Activated CD8-positive, alpha-beta memory T cell treated with anti-CD3 and anti-CD28 coated beads for 1 hour (primary cell): ENCODE measurements at places on chromosomes 12 and 14.

- DNase-seq: no peak
These were observed 38.5 kb upstream of the CRACR2A start for GRCh38 chr12:3791256-3791874.

- DNase-seq: no peak
These were observed 158.0 kb downstream of the ETV6 start for GRCh38 chr12:11807458-11807857.

DNA sequence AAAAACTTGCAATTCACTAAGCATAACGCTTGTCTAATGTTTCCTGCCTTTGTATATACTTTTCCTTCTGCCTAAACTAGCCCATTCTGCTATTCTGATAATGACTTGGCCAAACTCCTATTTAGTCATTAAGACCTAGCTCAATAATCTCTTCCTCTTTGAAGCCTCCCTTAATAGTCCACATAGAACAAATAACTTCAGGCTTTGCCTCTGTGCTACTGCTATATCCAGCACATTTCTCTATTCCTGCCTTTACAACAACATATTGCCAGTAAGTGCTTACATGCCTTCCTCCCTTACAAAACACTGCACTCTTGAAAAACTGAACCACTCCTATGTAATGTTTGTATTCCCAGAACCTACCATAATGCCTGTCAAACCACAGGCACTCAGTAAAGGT is 13.8 kb downstream of the PRICKLE1 start:
- DNase-seq: no peak

- DNase-seq: no peak
These were observed 114.2 kb upstream of the EEA1 start for GRCh38 chr12:93043192-93043876.

- no peak for DNase-seq
These were observed 5.6 kb upstream of the SPPL3 start for GRCh38 chr12:120909633-120910298.

DNA sequence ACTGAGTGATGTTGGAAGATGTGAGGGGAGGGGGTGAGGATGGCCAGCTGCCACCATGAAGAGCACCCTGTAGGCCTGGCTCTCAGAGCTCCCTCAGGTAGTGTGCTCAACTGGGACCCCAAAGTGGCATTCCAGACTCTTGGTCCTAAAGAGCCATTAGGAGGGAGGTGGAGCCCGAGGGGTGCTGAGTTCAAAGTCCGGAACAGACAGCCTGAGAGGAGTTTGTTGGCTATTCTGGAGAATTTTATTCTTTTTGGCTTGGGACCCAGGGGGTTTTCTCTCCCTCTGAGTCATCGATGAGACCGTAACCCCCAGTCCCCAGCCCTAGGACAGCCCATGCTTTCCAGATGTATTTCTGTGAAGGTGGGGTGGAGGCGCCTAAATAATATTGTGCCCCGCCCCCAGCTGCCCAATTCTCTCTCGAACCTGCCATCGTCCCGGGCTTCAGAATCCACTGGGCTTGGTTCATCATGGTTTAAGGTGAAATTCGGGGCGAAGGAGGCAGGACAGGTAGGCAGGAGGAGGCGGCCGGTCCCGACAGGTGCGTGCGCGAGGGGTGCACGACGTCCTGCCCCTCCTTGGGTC is 690 bp upstream of the RBP5 start:
- no peak for DNase-seq

DNA sequence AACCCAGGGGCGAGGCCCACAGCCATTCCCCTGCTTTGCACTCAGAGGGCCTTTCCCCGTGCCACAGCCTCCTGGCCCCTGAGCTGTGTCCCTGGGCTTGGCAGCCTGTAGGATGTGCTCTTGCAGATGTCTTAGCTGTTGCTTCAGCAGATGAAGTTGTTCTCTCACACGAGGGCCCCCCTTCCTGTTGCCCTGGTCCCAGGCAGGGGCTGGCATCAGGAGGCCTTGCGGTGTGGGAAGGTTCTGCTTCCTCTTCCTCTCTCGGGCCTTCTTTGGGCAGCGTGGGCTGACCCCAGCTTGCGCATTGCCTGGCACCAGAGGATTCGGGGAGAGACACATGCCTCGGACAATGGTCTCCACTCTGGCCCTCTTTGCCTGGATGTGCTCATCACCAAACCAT is 12.7 kb downstream of the PROX2 start:
- no peak for DNase-seq

- no peak for DNase-seq
These were observed 8.9 kb upstream of the RERG start for GRCh38 chr12:15230137-15230536.

DNA sequence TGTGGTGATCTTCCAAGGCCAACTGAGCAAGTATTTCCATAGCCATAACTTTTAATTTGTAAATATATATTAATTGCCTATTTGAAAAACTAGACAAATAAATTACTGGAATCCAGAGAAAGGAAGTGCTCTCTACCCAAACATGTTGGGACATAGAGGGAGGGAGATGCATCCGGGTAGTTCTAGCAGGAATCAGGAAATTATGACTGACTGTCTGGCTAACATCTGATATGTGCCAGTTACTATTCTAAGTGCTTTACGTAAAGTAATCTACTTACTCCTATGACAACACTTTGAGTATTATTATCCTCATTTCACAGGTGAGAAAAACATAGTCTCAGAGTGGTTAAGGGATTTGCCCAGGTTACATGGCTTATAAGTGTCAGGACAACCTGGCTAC is 147.7 kb upstream of the VASH1 start:
- DNase-seq: no peak

DNA sequence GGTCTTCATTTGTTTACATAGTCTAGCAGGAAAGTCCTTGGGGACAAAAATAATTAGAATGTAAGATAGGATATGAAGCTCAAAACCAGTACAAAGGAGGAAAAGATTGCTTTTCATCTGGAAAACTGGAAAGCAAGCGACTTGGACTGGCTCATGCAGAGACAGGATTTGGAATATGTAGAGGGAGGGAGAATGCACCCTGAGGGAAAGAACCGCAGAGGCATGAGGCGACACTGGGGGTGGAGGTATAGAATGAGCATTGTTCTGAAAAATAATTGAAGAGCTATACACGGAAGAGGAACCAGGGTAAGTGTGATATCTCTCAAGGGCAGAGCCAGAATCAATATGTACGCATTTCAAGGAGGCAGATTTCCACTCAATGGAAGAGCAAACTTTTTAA is 85.5 kb downstream of the PLEKHG3 start:
- no peak for DNase-seq

- no peak for DNase-seq
These were observed 578.0 kb upstream of the TMEM132C start for GRCh38 chr12:127688906-127689428.

DNA sequence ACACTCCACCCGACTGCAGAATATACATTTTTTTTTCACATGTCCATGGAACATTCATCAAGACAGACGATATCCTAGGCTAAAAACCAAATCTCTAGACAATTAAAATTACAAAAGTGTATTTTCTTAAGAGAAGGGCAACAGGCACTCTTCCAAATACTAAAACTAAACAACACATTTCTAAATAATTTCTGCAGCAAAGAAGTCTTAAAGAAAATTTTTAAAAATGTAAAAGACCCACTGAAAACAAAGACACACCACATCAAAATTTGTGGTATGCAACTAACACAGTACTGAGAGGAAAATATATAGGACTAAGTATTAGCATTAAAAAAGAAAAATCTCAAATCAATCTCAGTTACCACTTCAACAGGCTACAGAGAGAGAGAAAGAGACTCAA is 570.0 kb downstream of the SLC16A7 start:
- no peak for DNase-seq

DNA sequence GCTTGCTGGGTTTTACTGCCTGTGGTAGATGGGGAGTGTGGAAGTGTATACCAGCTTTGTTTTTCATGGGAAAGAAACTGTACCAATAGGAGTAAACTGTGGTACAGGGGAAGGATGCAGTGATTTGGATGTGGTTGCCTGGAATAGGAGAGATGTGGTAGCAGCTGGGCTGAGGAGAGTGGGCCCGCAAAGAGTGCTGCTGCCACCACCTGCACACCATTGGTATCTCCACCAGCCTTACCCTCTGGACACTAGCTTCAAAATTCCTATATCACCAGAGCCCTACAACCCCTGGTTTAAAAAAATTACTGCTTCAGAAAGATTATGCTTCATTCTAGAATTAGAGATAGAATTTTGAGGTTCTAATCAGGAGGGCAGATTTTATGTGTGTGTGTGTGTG is 53.6 kb downstream of the AKAP6 start:
- no peak for DNase-seq

DNA sequence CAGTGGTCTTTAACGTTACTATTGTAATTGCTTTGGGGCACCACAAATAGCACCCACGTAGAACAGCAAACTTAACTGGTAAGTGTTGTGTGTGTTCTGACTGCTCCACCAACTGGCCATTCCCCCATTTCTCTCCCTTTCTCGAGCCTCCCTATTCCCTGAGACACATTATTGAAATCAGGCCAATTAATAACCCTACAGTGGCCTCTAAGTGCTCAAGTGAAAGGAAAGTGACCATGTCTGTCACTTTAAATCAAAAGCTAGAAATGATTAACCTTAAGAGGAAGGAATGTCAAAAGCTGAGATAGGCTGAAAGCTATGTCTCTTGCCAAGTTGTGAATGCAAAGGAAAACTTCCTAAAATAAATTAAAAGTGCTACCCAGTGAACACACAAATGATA is 22.3 kb downstream of the PPP1R13B start:
- DNase-seq: no peak
